ENCODE measurements at places on chromosomes 2 and 18.

GRCh38 chr2:33363325-33364298, 112.8 kb upstream of the RASGRP3 start:
- no peak for DNase-seq

- no peak for DNase-seq
These were observed 5.0 kb downstream of the SIX3 start for GRCh38 chr2:44946372-44947027.

DNA sequence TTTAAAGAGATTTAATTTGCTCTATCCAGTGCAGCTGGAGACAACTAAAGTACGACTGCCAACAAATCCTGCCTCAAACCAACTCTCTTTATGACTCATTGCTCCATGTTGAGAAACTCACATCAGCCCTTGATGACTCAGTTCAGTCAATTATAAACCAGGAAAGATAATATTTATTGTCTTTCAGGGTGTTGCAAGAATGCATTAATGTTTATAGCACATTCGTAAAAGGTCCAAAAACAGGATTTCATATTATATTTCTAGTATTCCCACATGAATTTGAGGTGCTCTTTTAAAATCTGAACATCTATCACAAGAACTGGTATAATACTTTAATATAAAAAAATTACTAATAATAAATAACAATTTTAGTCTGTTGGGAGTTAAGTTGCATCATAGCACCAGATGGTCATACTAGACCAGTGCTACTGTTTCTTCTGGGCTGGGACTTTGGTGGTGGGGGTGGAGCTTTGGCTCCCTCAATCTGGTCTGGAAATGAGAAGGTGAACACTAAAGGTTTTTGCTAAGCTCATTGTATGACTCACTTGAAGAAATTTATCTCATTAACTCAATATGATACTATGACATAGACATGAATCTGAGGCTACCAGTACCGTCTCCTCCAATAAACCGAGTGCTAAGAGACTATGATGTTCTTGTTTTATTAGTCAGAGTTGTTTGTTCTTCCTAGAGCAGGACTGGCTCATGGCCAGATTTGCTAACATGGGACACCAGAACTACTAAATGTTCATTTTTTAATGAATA, 26.6 kb upstream of the MAP3K20 start:
- no peak for DNase-seq

DNA sequence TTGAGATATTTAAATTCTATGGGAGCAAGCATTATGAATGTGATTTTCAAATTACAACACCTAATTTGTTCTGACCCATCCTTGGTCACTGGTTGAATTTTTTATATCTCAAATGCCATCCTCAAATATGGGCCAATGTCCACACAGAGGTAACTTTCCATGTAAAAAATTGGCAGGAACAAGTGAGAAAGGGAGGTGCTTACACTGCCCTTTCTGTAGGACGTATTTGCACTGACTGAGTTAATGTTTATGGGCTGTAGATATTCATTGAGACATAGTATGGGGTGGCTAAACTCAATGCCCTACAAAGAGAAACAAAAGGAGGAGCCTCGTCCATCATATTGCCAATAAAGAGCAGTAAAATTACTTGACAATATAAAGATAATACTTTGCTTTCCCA, 259.3 kb downstream of the NRXN1 start:
- no peak for DNase-seq

GRCh38 chr2:129296806-129297205, 682.7 kb upstream of the RAB6C start:
- DNase-seq: no peak

DNA sequence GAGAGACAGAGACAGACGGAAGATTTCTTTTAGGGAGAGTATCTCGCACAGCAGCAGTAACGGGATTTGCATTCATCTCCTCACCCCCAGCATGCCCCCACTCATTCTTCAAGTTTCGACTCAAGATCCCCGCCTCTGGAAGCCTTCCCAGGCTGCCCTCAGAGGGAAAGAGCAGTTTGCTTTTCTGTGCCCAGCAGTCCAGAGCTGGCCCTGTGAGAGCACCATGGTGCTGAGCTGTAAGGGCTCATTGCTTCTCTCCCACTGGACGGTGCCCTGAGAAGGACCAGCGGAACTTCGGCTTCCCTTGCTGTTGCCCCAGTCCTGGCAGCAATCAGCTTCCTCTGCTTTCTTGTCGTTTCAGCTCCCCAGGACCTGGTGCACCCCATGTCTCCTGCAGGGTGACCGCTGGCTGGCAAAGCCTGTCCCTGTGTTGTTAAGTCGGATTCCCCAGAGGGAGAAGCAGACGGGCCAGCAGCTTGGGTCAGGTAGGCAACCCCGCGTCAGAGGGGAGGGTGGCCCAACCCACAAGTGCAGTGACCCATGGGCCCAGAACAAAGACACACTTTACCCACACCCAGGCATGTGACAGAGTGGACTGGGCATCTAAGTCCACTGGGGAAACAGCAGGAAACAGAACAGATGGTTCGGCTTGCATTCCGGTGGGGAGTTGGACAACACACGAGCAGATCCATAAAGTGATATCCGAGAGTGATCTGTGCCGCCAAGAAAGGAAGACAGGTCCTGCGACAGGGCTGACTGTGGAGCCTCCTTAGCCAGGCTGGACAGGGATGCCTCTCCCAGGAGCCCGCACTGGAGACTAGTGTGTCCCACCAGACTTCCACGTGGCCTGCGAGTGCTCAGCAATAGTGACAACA, 36.6 kb downstream of the TMEM177 start:
- DNase-seq: no peak

Data from stimulated activated CD4-positive, alpha-beta T cell treated with anti-CD3 and anti-CD28 coated beads, TNF-alpha, amount 100 ng/mL, for 24 hours (primary cell).